ENCODE measurements at places on chromosomes 3 and 15. TPM values are rescaled to one million over a fixed set of nuclear protein-coding genes. Genes with fewer than 3 reads are reported as not detected.

The ESYT3 gene
- 1.1 TPM for total RNA-seq

GRCh38 chr3:10703875-10704274 is 112.2 kb upstream of the SLC6A11 start:
- DNase-seq, result peak; percentile 46

The RHCG gene
- 247 TPM for total RNA-seq

The NPAP1 gene
- total RNA-seq, result not detected

- no peak for DNase-seq
Measured at GRCh38 chr3:134665243-134665642, 14.4 kb upstream of the KY start.

- no peak for DNase-seq
Measured at GRCh38 chr3:191298846-191299245, 30.3 kb upstream of the CCDC50 start.

GRCh38 chr15:32786906-32787305 is 69.1 kb downstream of the GREM1 start:
- DNase-seq, result no peak

The POMGNT2 gene
- total RNA-seq, result 8.2 TPM

DNA sequence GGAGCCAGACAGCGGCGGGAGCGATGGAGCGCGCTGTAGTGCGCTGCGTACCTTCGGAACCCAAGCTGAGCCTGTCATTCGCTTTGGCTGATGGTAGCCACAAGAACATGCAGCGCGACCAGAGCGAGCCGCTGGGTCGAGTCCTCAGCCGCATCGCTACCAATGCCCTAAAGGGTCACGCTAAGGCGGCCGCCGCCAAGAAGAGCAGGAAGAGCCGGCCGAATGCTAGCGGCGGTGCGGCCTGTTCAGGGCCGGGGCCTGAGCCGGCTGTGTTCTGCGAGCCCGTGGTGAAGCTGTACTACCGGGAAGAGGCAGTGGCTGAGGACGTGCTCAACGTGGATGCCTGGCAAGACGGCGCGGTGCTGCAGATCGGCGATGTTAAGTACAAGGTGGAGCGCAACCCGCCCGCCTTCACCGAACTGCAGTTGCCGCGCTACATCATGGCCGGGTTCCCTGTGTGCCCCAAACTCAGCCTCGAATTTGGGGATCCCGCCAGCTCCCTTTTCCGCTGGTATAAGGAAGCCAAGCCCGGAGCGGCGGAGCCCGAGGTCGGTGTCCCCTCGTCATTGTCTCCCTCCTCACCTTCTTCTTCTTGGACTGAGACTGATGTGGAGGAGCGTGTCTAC is 498 bp downstream of the PDE12 start:
- no peak for DNase-seq

DNA sequence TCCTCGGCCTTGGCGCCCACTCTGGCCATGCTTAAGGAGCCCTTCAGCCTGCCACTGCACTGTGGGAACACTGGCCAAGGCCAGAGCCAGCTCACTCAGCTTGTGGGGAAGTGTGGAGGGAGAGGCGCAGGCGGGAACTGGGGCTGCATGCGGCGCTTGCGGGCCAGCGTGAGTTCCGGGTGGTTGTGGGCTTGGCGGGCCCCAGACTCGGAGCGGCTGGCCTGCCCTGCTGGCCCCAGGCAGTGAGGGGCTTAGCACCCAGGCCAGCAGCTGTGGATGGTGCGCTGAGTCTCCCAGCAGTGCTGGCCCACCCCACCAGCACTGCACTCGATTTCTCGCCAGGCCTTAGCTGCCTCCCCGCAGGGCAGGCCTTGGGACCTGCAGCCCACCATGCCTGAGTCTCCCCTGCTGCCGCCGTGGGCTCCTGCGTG is 13.1 kb upstream of the UBP1 start:
- DNase-seq, result no peak

DNA sequence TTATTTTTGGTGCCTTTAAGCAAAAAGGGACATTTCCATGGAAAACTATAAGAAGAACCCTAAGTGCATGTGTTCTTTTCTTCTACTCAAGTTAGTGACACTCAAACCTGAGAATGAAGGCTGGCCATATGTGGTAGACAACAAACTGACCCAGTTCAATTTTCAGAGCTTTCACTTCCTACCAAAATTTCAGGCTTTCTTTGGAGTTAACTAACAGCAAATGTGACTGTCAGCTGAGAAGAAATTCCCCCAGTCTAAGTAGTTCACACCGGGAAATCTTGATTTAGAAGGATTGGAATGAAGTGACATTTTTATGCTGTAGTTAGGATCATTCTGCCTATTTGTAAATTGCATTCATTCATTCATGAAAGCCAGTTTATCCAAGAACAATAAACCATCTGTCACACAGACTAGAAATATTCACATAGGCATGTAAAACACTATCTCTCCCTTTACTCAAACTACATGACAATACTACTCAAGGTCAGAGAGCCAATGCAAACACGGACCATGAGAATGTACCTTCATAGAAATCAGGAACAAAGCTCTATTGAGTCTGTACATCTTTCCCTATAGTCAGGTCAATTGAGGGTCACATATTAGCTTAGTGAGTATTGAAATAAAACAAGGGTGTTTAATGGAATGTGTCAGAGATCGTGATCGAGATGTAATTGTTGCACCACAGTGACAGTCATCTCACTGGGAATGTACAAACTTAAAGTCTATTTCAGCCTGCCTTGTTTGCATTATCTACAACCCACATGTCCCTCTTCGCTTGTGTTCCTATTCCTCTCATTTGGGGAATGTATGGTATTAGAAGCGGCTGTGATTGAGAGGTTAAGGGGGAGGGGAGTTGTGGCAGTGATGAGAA is 113.8 kb upstream of the TGFBR2 start:
- no peak for DNase-seq

DNA sequence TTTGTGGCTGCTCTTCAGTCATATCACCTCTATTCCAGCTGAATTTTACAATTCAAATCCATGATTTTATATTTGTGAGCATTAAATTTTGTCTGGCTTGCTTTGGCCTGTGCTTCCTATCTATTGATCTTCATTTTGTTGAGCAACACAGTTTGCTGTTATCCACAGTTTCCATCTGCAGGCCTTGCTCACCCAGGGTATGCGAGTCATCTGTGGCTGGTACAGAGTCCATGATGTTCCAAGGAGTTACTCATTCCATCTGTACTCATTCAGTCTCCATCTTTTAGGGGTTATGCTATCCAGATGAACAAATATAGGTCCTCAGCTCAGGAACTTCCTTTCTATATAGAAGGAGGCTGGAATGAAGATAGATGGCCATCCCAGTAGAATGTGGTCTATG is 70.1 kb upstream of the CCK start:
- peak; percentile 52 for DNase-seq

DNA sequence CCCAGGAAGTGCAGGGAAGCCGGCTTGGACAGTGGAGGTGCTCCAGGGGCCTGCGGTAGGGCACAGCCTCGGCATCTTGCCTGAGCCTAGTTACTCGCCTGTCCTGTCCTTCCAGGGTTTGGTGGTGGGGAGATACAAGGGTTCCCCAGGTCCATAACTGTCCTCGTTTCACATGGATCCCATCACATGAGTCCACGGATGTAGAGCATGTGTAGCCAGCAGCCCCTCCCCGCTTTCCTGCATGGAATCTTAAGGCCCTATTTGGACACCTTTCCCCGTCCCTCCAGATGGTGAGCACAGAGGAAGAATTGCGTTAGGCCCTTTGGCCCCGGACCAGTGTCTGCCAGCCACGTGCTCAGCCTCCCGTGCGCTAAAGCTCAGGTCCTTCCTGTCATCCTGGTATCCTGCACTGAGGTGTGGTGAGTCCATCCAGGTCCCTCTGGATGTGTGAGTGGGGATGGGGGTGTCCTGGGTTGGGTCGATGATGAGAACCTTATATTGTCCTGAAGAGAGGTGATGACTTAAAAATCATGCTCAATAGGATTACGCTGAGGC is 230.4 kb downstream of the SNRPN start:
- no peak for DNase-seq

The QRICH1 gene
- 39.2 TPM for total RNA-seq

The SLC28A2 gene
- total RNA-seq, result not detected

- DNase-seq, result no peak
Measured at GRCh38 chr3:56864918-56865524, 63.3 kb upstream of the ARHGEF3 start.

The FRMD5 gene
- total RNA-seq, result 2.0 TPM

DNA sequence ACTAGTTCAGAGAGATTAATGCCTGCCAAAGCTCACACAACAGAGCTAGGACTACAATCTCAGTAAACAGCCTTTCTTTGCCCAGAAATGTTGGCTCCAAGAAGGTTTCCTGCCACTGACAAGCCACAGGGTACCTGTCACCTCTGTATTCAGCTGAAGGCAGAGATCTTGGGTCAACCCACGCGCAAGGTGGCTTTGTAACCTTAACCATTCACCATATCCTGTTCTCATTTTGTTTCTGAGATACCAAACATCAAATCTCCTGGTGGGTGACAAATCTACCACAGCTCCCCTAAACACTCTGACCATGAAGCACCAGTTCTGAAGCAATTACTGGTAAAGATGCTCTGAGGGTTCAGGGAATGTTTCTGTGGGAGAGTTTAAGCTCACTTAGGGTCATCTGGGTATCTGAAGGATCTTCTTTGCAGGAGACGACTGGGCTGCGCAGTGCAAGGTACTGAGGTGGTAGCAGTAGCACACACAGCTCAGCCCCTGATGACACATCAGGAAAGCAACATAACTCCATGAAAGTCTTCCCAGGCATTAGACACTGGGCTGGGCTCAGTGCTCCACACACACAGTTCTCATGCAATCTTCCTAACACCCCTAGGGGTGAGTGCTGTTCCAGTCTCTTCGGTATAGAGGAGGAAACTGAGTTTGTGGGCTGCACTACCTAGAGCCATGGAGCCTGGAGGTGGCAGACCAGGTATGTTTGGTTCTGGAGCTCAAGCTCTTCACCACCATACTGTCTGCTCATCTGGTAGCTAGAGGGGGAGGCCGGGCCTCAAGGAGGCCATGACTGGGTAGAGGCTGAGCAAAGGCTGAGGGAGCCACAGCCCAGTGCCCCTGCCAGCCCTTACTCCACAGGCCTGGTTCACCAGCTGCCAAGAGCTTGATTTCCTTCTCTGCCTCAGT is 7.7 kb downstream of the CXCR6 start:
- DNase-seq, result no peak

DNA sequence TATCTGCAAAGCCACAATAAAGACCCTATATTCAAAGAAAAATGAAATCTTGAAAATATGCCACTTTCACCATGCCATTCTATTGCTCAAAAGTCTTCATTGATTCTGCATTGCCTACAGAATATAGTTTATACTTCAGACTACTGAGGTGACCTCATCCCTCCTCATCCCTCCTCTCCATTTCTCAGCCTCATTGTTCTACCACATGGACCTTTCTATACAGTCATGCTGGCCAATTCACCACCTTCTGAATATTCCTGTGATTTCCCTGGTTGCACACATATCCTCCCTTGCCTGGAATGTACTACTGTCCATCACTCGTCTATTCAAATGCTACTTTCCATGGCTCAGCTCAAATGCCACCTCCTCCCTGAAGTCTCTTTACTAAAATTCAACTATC is 3.5 kb upstream of the COL8A1 start:
- DNase-seq, result peak; percentile 51

GRCh38 chr3:56477646-56478045 is 9.4 kb upstream of the ERC2 start:
- DNase-seq, result no peak

The LXN gene
- 6.8 TPM for total RNA-seq

The ITGB5 gene
- total RNA-seq, result 141 TPM

The AHSG gene
- not detected for total RNA-seq

DNA sequence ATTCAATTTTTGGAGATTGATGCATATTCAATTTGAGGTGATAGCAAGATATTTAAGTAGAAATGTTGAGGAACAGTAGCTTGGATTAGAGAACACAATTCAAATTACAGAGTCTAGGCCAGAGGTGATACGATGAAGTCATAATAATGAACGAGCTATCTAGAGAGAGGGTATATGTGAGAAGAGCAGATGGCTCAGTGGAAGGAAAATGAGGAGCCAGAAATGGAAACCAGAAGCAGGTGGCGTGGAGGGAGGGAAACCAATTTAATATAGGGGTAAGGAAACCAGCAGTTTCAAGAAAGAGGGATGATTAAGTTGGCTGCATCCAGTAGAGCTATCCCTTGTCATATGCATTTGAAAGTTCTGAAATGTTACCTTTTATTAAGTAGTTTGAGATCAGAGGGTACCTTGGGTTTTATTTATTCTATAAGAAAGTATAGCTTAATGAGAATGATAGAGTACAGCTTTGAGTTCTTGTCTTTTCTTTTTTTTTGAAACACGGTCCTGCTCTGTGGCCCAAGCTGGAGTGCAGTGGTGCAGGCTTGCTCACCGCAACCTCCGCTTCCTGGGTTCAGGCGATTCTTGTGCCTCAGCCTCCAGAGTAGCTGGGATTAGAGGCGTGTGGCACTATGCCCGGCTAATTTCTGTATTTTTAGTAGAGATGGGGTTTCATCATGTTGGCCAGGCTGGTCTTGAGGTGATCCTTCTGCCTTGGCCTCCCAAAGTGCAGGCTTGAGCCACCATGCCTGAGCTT is 22.1 kb downstream of the NCK1 start:
- DNase-seq, result no peak

GRCh38 chr3:15578289-15578867 is 23.0 kb downstream of the HACL1 start:
- no peak for DNase-seq

- no peak for DNase-seq
Measured at GRCh38 chr3:38590521-38590920, 59.0 kb downstream of the SCN5A start.

- DNase-seq, result peak; percentile 90
Measured at GRCh38 chr3:57983734-57984518, 24.3 kb upstream of the FLNB start.

DNA sequence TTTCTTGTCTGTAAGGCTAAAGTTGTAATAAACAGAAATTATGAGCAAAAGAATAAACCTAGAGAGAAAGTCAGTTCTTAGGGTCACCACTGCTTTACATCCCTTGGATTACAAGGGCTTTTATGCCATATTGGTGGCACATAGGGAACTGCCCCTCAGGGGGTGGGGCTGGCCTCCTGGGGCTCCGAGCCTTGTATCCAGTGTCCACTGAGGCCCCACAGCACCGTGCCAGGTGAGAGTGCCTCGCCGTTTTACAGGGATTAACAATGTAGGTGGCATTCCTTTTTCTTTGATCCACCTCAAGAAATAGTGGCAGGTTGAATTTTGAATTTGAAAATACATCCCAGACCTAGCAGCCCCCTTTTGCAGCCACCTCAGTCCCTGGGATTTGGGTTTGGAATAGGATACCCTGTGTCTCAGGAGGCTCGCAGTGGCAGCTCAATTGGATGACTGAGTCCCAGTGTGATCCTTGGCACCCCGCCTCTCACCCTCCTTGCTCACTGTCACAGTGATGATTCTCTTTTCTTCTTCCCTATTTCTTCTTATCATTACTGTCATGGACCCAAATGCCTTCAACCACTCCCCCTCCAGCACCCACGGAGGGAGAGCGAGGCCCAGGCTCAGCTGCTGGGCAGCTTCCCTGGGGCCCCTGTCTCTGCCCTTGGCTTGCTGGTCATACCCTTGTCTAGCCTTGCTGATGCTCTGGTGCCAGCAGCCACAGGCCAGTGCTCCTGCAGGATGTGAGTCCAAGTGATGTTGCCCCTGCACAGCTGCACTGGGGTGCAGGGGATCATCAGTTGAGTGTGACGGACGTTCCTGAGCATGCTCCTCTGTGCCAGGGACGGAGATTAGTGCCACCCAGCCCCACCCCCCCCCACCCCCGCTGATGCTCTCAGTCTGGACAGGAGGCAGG is 137.9 kb downstream of the DNAJB8 start:
- no peak for DNase-seq

GRCh38 chr15:75673426-75674235 is 25.9 kb downstream of the SNX33 start:
- DNase-seq, result peak; percentile 63

The ZNF502 gene
- total RNA-seq, result 4.4 TPM

- no peak for DNase-seq
Measured at GRCh38 chr3:134802428-134803050, 7.5 kb downstream of the EPHB1 start.
